ENCODE measurements at places on chromosomes 1 and 21.

DNA sequence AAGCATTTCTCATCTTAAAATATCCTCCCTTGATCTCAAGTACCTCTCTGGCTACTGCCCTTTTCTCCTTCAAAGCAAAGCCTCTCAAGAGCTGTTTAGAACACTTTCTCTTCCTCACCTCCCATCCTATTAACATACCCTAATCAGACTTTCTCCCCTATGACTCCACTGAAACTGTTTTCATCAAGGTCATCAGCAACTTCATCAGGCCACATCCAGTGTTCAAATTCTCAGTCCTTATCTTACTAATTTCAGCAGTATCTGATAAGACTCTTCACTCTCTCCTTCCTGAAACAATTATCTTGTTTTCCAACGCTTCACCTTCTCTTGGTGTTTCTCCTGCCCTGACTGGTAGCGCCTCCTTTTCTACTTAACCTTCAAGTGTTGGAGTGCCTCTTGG is 1.5 kb upstream of the RAP1A start:
- no peak overlapping the region for H3K27ac ChIP-seq
- no peaks in the 10 kb centered on the region for H3K27me3 ChIP-seq
- peaks cover 1% of the 10 kb centered on the region for H3K4me1 ChIP-seq
- no peaks in the 10 kb centered on the region for H3K36me3 ChIP-seq
- H3K4me3 ChIP-seq: no peak overlapping the region
- DNase-seq: no peak

DNA sequence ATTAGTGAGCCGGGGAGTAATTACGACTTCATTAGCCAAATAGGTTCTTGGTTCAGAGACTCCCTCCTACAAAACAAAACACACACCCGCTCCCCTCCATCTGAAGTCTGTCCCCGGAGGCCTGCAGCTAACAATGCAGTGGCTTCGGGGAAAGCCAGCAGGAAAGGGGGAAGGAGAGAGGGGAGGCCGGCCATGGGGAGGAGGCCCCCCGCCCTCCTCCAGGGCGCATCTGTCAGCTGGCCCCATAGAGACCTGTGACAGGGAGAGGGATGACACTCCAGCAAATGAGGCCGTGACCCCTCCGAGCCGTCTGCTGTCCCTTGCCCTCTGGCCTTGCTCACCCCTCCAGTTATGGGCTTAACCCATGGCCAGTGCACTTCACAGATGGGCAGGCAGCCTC is 12.1 kb upstream of the CNTN2 start:
- no peak overlapping the region for H3K27ac ChIP-seq
- H3K27me3 ChIP-seq: no peaks in the 10 kb centered on the region
- no peaks in the 10 kb centered on the region for H3K4me1 ChIP-seq
- no peak for DNase-seq

DNA sequence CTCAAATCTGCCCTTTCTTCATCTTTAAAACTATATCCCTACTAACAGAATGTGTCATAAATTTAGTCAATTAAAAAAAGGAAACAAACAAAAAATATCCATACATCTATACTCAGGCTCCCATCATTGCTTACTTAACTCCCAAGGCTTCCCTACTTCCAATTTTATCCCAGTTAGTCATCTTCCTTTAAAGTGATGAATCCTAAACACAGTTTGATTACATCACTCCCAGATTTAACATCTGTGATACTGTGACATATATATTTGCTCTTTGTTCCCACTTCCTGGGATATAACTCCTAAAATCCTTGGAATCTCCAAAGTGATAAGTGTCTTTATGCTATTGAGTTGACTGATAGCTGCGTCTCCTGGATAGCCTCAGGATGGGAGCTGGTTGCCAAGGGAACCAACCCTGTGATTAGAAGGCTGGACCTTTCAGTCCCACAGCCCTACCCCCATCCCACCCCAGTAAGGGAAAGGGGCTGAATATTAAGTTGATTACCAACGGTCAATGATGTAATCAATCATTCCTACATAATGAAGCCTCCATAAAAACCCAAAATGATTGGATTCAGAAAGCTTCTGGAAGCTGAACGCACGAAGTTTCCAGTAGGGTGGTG is 21.6 kb downstream of the GLMN start:
- no peaks in the 10 kb centered on the region for H3K27me3 ChIP-seq
- no peaks in the 10 kb centered on the region for H3K4me1 ChIP-seq
- H3K27ac ChIP-seq: no peak overlapping the region
- no peak overlapping the region for H3K4me3 ChIP-seq
- DNase-seq: no peak

GRCh38 chr1:227945891-227946623 is 1.7 kb downstream of the WNT9A start:
- no peak for DNase-seq
- H3K4me1 ChIP-seq: peaks cover 5% of the 10 kb centered on the region
- no peaks in the 10 kb centered on the region for H3K36me3 ChIP-seq
- H3K4me3 ChIP-seq: no peak overlapping the region
- H3K27ac ChIP-seq: no peak overlapping the region

DNA sequence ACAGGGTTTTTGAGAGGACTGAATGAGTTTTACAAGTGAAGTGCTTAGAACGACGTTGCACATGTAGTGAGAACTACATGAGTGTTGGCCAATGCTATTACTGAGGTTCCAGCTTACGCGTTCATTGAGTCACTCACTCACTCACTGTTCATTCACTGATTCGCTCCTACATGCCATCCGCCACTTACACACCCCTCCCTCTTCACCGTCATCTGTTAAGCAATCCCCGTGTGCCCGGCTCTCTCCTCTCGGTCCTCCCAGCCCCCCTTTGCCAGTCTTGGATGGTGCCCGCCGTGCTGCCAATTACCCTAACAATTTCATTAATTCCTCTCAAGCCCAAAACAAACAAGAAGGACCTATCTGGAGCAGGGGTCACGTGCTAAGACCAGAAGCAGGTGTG is 27.3 kb upstream of the EPHA2 start:
- no peak overlapping the region for H3K27ac ChIP-seq
- H3K4me1 ChIP-seq: 0 out of 2 replicates have a peak, but pooled peaks cover 1% of the 10 kb centered on the region
- no peak for DNase-seq
- no peaks in the 10 kb centered on the region for H3K27me3 ChIP-seq
- no peaks in the 10 kb centered on the region for H3K36me3 ChIP-seq

- H3K36me3 ChIP-seq: no peaks in the 10 kb centered on the region
- peaks cover 11% of the 10 kb centered on the region for H3K4me1 ChIP-seq
- no peak overlapping the region for H3K4me3 ChIP-seq
- no peak for DNase-seq
These were observed 50.6 kb upstream of the SLC2A1 start for GRCh38 chr1:43009274-43009673.

DNA sequence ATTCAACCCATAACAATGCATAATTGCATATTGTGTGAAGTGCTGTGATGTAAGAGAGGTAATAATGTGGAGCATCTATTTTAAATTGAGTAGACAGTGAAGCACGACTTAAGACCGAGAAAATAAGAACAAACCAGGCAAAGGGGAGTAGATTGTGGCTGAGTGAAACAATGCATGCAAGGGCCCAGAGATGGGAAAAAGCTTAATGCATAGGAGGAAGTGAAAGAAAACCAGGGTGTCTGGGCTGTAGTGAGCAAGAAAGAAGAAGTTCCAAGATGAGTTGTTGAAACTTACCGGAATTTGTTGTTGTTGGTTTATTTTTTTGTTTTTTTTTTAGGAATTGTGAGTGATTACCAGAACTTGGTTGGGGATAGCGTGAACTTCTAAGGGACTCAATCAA is 104.7 kb downstream of the SNX7 start:
- H3K4me1 ChIP-seq: no peaks in the 10 kb centered on the region
- no peak overlapping the region for H3K27ac ChIP-seq
- H3K4me3 ChIP-seq: no peak overlapping the region

DNA sequence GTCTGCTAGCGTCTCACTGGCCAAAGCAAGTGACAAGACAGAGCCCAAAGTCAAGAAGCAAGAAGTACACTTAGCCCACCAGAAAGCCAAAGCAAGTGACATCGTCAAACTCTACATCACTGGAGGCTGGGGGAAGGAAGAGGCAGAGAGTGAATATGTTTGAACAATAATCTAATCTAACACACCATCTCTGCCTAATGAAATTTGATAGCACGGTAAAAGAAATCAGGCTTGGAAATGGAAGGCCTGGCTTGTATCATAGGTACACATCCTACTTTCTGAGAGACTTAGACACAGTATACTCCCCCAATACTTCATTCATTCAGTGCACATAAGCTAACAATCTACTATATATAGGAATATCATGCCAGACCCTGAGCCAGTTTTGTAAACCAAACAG is 26.3 kb downstream of the TRABD2B start:
- H3K4me1 ChIP-seq: no peaks in the 10 kb centered on the region
- no peaks in the 10 kb centered on the region for H3K27me3 ChIP-seq
- no peak overlapping the region for H3K4me3 ChIP-seq
- no peak overlapping the region for H3K27ac ChIP-seq
- H3K36me3 ChIP-seq: no peaks in the 10 kb centered on the region
- DNase-seq: no peak

- H3K4me3 ChIP-seq: no peak overlapping the region
- H3K27ac ChIP-seq: no peak overlapping the region
- no peaks in the 10 kb centered on the region for H3K36me3 ChIP-seq
These were observed 59.3 kb downstream of the NCAM2 start for GRCh38 chr21:21057349-21058062.

DNA sequence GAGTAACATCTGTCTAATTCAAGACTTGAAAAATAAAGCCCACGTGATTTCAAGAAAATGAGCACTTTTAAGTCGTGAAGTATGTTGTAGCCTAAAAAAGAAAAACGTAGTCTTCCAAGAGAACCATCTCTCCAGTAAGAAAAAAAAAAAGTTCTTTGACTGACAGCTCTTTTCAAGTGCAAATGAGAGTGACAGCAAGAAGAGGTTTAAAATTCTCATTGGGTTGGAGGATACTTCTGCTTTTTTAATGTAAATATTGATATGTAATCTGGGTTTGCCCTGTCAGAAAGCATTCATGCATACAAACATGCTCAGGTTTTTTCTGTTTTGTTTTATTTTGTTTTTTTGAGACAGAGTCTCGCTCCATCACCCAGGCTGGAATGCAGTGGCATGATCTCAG is 32.3 kb upstream of the PRDM2 start:
- no peaks in the 10 kb centered on the region for H3K36me3 ChIP-seq
- no peak overlapping the region for H3K4me3 ChIP-seq
- no peaks in the 10 kb centered on the region for H3K27me3 ChIP-seq
- H3K4me1 ChIP-seq: no peaks in the 10 kb centered on the region

- no peak overlapping the region for H3K27ac ChIP-seq
- peaks cover 5% of the 10 kb centered on the region for H3K4me1 ChIP-seq
- DNase-seq: no peak
- H3K27me3 ChIP-seq: no peaks in the 10 kb centered on the region
- H3K36me3 ChIP-seq: no peaks in the 10 kb centered on the region
These were observed 128.6 kb downstream of the LRIG2 start for GRCh38 chr1:113201560-113201959.

- H3K4me1 ChIP-seq: no peaks in the 10 kb centered on the region
- H3K4me3 ChIP-seq: no peak overlapping the region
- no peaks in the 10 kb centered on the region for H3K27me3 ChIP-seq
- H3K36me3 ChIP-seq: no peaks in the 10 kb centered on the region
These were observed 43.9 kb upstream of the SAMSN1 start for GRCh38 chr21:14589855-14590563.

GRCh38 chr1:2633366-2633935 is 635 bp upstream of the MMEL1 start:
- no peaks in the 10 kb centered on the region for H3K36me3 ChIP-seq
- H3K27ac ChIP-seq: no peak overlapping the region
- no peaks in the 10 kb centered on the region for H3K4me1 ChIP-seq
- H3K27me3 ChIP-seq: no peaks in the 10 kb centered on the region

DNA sequence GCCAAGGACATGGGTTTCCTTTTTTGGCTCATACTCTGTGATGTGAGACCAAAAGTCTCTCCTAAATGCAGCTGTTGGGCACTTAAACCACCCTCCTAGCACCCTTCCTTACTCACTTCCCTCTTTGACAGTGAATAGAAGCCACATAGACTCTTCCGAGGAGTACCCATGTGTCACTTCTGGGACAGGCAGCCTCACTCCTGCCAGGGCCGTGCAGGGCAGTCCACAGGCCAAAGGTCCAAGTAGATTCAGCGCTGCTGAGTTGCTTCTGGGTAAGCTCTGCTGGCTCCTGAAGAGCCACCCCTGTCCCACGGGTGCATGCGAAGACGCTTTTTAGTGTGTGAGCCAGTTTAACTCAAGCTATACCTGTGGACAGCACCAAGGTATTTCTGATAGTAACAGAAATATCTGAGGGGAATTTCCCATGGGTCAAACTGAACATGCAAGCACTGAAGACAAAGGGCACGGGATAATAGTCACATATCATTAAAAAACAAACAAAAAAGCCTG is 36.8 kb upstream of the BMP8B start:
- no peaks in the 10 kb centered on the region for H3K36me3 ChIP-seq
- H3K4me1 ChIP-seq: no peaks in the 10 kb centered on the region
- DNase-seq: no peak
- no peak overlapping the region for H3K4me3 ChIP-seq
- no peaks in the 10 kb centered on the region for H3K27me3 ChIP-seq

GRCh38 chr1:38430949-38431348 is 384.4 kb upstream of the POU3F1 start:
- peaks cover 6% of the 10 kb centered on the region for H3K4me1 ChIP-seq
- no peak overlapping the region for H3K27ac ChIP-seq
- no peaks in the 10 kb centered on the region for H3K27me3 ChIP-seq
- no peak overlapping the region for H3K4me3 ChIP-seq

DNA sequence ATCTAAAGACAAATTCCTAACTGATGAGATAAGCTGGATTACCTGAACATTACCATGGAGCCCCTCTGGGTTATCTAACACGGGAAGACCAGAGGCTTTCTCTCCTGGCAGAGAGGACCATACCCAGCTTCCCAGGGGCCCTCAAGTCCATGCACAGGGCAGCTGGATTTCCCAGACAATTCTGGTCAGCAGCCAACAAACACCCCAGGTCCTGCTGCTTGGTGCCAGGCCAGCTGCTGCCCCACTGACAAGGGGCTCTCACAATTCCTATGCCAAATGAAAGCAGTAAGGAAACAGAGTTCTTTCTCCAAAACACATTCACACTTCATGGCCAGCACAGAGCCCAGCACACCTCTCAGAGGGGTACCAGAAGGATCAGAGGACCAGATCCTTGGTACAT is 114.2 kb downstream of the HLCS start:
- H3K36me3 ChIP-seq: no peaks in the 10 kb centered on the region
- no peak for DNase-seq
- no peak overlapping the region for H3K27ac ChIP-seq
- no peak overlapping the region for H3K4me3 ChIP-seq
- no peaks in the 10 kb centered on the region for H3K4me1 ChIP-seq
- no peaks in the 10 kb centered on the region for H3K27me3 ChIP-seq
